ENCODE measurements at places on chromosomes 12 and 14.

DNA sequence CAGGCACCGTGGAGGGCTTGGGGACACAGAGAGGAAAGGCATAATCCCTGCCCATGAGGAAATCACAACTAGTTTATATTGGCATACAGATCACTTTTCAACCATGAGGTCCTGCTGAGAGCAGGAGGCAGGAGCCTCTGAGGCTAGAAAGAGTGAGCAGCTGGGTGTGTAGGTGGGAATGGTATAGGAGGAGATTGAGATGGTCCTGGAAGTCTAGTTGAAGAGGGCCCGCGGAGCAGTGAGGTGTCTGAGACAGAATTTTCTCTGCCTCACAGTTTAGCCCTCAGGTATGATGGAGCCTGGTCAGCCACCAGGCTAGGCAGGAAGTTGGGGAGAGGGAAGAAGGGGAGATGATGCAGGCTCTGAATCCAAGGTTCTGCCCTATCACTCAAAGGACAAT lies 54.7 kb upstream of the JDP2 start:
- DNase-seq, result no peak

GRCh38 chr14:69957986-69958385 lies 78.8 kb downstream of the SMOC1 start:
- no peak for DNase-seq

DNA sequence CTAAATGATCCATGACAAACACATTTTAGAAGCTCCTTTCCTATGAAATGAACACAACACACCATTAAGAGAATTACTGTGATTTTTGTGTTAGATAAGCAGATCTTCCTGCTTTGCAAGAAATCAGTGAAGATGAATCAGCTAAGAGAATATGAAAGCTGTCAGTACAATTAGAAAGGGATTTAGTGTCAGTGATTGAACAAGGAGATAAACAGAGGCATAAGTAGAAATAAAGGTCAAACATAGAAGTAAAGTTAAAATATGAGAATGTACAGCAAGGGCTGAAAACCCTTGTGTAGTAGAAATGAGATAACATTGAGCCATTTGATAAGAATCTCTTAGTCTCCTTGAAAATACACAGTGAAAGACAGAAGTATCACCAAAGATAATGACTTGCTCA lies 21.4 kb upstream of the SLC16A7 start:
- DNase-seq, result no peak

- no peak for DNase-seq
Measured at GRCh38 chr12:42918443-42918842, 328.9 kb upstream of the PRICKLE1 start.

DNA sequence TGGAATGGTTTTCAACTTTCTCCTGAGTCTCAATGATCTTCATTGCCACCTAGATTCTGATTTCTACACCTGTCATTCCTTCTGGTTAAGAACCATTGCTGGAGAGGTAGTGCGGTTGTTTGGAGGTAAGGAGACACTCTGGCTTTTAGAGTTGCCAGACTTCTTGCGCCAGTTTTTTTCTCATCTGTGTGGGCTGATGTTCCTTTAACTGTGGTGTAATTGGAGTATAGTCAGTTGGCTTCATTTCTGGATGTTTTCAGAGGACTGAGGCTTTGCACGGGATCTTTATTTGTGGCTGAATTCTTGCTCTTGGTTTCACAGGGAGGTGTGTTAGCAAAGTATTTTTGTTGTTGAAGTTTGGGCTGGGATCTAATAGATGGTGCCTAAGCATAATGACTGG lies 5.7 kb upstream of the CLEC4D start:
- no peak for DNase-seq

GRCh38 chr12:117567644-117568216 lies 206.3 kb upstream of the NOS1 start:
- DNase-seq, result no peak

DNA sequence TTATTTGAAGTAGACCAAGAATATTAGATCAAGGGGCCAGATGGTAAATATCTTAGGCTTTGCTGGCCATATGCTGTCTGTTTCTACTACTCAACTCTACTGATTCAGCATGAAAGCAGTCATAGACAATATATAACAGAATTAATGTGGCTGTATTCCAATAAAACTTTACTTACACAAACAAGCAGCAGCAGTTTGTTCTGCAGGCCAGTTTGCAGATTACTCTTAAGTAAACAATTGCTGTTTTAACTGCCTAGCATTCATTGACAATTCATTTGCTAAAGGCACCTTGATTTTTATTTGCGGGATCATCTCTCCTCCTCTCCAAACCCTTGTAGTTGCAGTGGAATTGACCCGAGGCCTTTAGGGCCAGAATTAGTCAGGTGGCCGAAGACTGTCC lies 94.1 kb upstream of the GARIN6 start:
- no peak for DNase-seq

- no peak for DNase-seq
Measured at GRCh38 chr12:124218243-124218560, 76.7 kb upstream of the RFLNA start.
